ENCODE measurements at places on chromosomes 12 and 14.

DNA sequence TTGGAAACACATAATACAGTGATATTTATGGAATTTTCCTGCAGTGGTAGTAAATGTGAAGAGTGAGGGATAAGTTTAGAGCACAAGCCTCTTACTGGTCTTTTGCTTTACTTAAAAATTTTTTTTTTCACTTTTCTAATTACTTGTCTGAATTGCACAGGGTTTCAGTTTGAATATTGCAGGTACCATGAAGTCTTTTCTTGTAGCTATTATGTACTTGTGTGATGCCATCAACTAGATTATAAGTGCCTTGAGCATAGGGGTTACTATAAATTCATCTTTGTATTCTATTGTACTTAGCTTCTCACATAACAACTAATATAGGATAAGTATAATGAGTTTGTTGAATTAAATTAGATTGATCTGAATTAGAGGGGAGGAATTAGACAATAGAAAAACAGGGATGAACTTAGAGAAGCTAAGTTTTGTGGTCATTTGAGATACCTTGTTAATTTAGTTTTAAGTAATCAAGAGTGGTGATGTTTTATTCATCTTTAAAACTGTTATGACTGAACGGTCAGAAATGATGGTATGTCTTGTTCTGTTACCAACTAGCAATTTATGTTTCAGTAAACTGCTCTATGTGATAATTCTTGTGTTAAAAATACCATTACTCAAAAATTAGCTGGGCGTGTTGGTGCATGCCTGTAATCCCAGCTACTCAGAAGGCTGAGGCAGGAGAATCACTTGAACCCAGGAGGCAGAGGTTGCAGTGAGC lies 42.1 kb downstream of the CCDC91 start:
- DNase-seq, result no peak

DNA sequence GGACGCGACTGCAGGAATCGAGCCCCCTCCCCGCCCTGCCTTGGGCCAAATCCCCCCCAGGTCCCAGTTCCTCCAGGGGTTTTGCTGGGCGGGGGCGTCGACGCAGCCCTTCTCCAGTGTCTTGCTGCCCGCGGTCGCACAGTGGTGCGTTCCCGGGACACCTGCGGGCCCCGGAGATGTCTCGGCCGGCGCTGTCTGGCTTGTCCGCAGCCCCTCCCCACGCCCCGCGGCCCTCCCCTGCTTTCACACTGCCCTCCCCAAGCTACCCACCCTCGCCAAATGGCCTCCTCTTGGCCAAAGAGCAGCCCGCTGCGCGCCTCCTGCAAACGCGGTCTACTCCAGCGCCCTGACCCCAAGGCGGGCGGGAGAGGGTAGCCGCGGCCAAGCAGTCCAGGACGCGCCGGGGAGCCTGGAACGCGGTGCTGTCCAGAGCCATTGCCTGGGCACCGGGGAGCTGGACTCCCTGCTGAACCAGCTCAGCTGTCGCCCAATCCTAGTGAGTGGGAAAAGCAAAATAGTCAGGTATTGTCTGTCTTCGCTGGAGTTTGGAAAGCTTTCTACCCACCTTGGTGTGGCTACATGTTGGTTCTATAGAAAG lies 122.0 kb downstream of the AACS start:
- DNase-seq, result no peak

GRCh38 chr12:92737855-92738850 lies 35.4 kb downstream of the PLEKHG7 start:
- no peak for DNase-seq

DNA sequence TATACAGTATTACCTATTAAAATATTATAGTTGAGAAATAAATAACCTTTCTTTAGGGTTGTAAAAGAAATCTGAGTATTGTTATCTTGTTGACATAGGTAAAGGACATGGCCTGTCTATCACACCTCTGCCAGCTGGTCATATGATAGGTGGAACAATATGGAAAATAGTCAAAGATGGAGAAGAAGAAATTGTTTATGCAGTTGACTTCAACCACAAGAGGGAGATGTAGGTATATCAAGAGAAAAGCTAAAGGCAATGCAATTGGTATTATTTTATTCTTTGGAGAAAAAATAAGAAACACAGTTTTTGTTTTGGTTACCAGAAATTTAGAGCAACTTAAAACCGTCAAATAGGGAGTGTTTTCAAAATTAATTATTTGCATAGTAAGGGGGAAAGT lies 13.5 kb downstream of the CPSF2 start:
- DNase-seq, result no peak

GRCh38 chr12:24534622-24535021 lies 414.3 kb downstream of the BCAT1 start:
- DNase-seq, result no peak

- no peak for DNase-seq
Measured at GRCh38 chr14:70683983-70684382, 42.3 kb downstream of the TTC9 start.

DNA sequence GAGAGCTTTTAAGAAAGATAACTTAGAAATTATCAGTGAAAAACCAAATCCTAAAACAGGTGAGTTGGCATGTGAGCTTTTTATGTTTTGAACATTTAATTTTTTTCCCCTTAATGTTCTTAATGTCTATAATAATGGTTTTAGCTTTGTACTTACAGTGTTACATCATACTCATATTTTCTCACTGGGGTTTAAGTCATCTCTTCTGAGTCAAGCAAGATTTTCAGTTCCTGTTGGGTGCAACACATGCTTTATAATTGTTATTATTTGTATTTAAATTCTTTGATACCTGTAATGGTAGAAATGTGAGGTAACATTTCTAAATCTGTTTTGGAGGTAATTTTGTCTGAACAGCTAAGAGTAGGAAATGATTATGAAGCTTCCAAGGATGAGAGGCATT lies 113.0 kb downstream of the PLEKHA5 start:
- DNase-seq, result no peak

GRCh38 chr12:32034045-32034444 lies 72.6 kb upstream of the BICD1 start:
- no peak for DNase-seq

DNA sequence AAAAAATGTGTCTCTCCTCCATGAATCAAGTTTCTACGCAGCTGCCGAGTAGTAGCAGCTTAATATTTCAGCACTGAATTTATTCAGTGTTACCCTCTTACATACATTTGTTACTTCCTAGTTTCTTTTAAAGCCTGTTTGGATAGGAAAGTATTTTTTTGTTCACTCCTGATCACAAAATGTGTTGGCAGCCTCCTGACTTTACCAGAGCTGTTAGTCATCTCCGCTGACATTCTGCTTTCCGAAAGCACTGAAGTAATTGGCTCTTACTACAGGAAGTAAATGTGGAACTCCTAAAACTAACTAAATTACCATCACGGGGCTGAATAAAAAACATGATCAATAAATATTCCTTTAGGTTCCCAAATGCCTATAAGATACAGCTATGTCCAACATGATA lies 225.5 kb downstream of the EPS8 start:
- DNase-seq, result peak; percentile 72

DNA sequence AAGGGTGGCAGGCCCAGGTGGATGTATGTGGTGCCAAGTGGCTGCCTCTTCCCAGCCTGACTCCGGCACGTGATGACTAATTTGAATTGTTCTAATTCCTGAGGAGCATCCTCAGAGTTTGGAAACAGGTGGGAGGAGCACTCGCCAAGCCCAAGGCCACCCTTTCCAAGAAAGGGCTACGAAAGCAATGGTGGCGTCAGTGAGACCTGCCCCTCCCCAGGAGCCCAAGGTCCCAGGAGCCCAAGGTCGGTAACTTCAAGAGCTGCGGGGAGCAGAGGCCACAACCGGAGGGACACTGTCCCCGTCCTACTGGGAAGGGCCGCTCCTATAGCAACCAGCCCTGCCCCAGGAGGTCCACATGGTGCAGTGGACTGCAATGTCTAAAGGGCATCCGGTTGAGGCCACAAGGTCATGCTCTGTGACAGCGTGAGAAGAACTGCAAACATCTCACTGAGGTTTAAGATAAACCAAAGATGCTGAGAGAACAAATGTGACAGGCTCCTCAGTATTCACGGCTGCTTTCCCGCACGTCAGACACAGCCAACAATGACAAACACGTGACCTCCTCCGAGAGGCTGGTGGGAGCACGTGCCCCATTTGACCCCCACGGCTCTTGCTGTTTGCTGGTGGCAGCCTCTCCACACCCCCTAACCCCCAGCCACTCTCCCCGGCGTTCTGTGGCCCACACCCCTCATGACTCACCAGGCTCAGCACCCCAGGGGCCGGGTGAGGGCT lies 79.6 kb downstream of the ITPK1 start:
- no peak for DNase-seq

GRCh38 chr14:51999084-51999483 lies 9.7 kb downstream of the RTRAF start:
- DNase-seq, result no peak
